ENCODE measurements at places on chromosomes 16 and 17.

- no peak for DNase-seq
These were observed 26.1 kb upstream of the XPO6 start for GRCh38 chr16:28237754-28238357.

DNA sequence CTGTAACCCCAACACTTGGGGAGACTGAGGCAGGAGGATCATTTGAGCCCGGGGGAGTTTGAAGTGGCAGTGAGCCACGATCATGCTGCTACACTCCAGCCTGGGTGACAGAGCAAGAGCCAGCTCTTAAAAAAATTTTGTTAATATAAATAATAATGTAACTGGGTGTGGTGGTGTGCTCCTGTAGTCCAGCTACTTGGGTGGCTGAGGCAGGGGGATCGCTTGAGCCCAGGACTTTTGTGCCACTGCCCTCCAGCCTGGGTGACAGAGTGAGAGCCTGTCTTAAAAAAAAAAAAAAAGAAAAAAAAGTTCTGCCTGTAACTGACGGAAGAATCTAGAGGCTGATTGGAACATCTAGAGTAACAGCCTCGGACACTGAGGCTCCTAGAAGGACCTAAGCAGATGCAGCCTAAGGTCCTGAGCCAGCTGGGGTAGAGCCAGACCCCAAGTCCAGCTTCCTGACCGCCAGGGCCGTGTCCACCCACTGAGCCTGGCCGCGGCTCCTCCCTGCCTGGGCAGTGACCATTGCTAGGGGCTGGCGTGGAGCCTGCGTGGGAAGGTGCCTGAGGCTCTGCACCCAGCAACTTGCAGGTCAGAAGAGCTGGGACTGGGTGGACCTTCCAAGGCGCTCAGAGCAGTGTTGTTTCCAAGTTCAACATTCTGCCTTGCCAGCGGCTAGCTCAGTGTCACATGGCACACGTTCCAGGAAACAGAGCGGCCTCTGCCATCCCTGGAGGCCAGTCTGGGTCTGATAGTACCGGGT lies 209.4 kb upstream of the CIBAR2 start:
- no peak for DNase-seq

GRCh38 chr16:89300311-89300975 lies 82.9 kb downstream of the ZNF778 start:
- DNase-seq, result no peak

DNA sequence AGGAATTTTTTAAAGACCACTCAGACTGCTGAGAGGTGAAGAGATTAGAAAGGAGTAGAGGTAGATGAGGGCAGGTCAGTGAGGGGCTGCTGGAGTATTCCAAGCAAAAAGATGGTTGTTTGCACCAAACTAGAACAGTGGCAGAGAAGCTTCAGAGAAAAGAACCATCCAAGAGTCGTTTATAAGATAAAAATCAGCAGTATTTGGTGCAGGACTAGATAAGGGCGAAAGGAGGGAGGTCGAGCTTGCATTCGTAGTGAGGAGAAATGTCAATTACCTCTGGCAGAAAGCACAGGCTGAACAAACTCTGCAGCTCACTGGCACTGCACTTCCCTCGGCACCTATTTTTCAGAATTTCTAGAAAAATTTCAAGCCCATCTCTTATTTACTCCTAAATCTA lies 9.6 kb downstream of the TEX2 start:
- no peak for DNase-seq

GRCh38 chr17:35313875-35314409 lies 59.5 kb downstream of the SLFN11 start:
- no peak for DNase-seq

GRCh38 chr16:7990626-7991260 lies 599.6 kb downstream of the TMEM114 start:
- no peak for DNase-seq

- no peak for DNase-seq
These were observed 426.2 kb downstream of the CDH11 start for GRCh38 chr16:64695684-64696083.

DNA sequence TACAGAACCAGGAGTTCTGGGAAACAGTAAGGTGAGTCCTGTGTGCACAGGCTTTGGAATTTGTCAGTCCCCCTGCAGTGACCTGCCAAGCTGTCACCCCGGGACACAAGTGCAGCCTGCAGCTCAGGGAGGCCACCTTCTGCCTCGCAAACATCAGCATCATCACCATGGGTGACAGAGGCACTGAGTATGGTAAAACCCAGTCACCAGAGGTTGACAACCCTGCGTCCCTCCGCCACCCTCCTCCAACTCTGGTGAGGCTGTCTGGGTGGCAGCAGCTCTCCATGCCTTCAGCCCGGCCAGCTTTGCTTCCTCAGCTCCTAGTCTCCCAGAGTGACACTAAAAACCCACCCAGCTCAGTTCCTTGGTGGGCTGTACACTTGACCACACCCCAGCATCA lies 221.0 kb downstream of the CPPED1 start:
- no peak for DNase-seq

DNA sequence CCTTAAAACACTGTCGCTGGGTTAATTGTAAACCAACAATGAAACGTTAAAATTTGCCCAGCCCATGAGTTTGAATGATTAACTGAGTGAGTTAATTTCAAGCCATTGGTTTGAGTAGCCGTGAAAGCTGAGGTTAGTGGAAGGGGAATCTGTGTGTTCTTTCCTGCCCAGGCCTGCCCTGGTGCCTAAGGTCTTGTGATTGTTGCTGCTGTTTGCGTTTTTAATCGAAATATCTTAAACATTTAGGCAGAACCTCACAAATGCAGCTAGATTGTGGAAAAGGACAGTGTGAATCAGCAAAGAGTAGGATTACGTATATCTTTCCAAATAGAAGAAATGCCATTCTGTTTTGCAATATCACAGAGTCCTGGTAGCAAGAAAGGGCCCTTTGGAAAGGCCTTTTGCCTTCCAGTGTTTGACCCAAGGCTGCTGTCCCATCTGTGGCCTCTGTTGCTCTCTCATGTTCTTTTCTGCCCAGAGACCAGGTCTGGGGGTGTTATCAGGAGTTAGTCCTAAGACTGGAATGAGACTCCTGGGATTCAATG lies 113.8 kb downstream of the MSI2 start:
- peak; percentile 24 for DNase-seq

GRCh38 chr17:14886200-14886739 lies 378.9 kb downstream of the PMP22 start:
- no peak for DNase-seq

DNA sequence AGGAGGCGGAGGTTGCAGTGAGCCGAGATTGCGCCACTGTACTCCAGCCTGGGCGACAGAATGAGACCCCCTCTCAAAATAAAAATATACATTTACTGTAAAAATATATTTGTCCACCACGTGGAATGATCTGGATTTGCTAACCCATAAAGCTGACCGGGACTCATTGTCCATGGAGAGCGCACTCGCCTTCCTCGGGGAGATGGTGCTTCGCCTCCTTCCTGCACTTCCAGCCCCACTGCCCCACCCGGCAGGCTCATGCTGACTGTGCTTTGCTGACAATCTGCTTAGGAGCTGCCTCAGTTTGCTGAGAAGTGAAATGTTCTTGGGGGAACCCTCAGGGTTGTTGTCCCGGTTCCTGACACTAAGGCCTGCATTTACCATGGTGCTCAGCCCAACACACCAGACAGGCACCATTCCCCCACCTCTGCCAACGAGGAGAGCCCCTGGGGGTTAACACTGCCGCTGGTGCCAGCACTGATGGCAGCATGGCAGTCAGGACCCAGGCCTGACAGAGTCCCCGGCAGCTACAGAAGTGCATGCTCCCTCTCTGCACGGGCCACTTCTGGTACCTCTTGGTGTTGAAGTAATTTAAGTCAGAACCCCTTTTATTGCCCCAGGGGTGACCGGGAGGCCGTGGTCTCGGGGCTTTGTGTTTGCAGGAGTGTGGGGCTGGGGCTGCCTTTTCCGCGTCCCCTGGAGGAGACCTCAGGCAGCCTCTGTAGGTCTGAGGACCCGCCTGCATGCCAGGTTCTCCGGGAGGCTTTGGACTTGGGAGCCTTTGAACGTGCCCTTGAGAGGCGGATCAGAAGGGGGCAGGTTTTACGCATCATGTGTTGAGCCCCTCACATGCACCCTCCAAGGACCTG lies 2.5 kb downstream of the NUBP2 start:
- no peak for DNase-seq

GRCh38 chr16:28981517-28981916 lies 3.3 kb upstream of the LAT start:
- no peak for DNase-seq

DNA sequence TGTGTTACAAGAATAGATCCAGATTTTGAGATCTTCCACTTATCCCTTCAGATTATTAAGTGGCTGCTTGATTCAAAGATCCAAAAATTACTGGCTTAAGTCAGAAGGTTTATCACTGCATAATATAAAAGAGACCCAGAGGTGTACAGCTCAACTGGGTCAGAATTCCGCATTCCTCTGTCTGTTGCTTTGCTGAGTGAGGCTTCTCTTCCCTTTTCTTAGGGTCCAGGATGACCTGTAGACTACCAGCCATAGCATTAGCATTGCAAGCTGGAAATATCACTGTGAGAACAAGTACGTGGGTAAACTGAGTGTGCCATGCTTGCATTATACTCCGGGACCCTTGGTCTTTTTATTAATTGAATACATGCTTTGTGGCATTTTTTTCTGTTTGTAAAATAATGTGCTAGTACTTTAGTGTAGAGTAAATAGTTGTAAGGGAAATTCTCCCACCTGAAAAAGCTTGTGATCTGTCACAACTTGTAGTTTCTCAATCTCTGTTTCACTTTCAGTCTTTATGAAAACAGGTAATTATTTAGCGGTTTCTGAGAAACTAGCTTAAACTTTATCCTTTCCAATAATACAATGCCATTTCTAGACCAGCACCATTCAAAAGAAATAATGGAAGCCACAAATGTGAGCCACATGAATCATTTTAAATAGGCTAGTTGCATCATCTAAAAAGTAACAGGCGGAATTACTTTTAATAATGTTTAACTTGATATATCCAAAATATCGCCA lies 61.6 kb downstream of the TNRC6C start:
- DNase-seq, result no peak

DNA sequence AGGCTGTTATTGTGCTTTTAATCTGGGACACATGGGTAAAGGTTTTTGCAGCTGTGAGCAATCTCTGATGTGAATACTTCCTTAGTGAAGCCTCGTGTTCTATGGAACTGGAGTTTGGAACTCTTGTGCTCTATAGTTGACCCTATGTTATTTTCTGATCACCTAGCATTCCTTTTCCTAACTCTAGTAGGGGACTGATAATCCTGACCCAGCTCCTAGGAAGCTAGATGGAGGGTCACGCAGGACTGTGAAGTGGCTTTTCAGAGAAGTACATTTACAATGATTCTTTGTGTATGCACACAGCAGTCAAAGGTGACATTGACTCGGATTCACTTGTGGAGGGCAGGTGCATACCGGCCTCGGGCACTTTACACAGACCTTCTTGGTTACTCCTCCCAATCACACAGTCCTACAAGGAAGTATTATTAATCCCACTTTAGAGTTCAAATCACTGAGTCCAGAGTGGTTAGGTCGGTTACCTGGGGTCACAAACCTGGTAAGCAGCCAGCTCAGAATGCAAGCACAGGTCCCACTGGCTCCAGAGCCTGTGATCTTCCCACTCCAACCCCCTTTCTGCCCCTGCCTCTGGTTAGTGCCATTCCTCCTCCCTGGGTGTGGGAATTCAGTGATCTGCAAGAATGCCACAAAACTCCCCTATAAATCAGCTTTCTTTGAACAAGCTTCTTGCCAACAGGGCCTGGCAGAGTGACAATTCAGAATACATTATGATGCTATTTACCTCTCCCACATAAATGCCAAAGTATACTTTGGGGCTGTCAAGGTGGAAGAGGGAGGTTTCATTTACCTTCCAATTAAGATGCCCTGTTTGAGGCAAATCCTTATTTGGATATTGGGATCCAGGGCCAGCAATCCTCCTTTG lies 7.1 kb downstream of the CHD9NB start:
- DNase-seq, result no peak

- DNase-seq, result peak; percentile 86
These were observed 31.1 kb downstream of the ADCY7 start for GRCh38 chr16:50297301-50298074.

DNA sequence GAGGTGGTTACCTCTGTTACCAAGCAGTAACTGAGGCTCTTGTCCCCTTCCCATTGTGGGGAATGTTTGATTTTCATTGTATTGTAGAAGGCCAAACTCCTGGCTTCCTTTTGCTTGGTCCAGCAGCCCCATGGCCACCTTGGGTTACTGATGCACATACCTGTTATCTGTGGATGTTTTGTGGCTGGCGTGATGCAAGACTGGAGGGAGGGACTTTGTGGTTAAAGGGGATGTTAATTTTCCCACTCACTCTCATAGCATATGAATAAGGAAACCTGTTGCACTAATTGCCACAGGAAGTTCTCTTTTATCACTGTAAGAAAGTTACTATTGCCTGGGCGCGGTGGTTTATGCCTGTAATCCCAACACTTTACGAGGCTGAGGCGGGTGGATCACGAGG lies 168.6 kb upstream of the HS3ST4 start:
- no peak for DNase-seq

DNA sequence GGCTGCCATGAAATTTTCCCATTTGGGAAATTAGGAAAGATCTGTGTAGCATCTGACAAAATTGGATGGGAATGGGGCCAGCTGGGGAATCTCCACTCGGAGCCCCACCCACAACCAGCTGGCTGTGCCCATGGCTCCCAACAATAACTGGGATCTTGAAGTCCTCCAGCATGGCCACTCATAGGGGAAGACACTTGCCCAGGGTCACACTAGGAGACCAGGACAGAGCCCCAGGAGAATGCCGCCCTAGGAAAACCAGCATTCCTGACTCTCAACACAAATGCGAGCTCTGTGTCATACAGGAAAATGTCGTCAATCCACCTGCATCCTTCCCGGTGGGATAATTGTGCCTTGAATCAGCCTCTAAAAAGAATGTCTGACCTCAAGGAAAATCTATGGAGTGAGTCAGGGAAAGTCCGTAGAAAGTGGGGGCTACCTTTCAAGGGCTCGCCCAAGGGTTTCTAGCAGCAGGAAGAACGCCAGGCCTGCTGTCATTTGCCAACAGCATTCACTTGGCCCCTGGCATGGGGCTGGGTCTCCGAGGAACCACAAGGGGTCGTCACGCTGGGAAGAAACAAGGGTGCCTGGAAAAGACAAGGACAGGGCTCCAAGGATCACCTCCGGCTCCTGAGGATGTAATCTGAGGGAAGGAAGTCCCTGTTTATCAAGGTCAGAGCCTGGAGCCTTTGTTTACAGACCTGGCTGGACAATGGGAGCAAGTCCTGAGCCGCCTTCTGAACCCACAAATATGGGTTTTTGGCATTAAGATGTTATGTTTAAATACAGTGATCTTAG lies 15.9 kb downstream of the CDH5 start:
- no peak for DNase-seq
